ENCODE measurements at places on chromosomes 6 and 20. TPM values are rescaled to one million over a fixed set of nuclear protein-coding genes. Genes with fewer than 3 reads are reported as not detected.

Gene EPB41L1
- 0.33 TPM for total RNA-seq

Gene SNAP25
- 0.10 TPM for total RNA-seq

Gene MOG
- not detected for total RNA-seq

Gene DNAH8
- total RNA-seq, result 0.22 TPM

Gene IL17F
- total RNA-seq, result 1.8 TPM

Gene C6orf132
- total RNA-seq, result 0.30 TPM

Gene GPX5
- total RNA-seq, result not detected

Gene PDE10A
- total RNA-seq, result 0.08 TPM

Gene CLDN20
- not detected for total RNA-seq

Gene COQ3
- total RNA-seq, result 23.3 TPM

Gene RAET1G
- not detected for total RNA-seq

Gene LST1
- total RNA-seq, result 7.9 TPM

Gene GLP1R
- total RNA-seq, result 0.08 TPM

Gene NMBR
- total RNA-seq, result not detected

Gene SRMS
- not detected for total RNA-seq

Gene SMIM8
- 10.0 TPM for total RNA-seq

Gene ZNF391
- total RNA-seq, result 2.2 TPM

Gene IL17A
- 4.8 TPM for total RNA-seq

Gene RAB22A
- 17.3 TPM for total RNA-seq

Gene FAM217A
- not detected for total RNA-seq

Gene DEFB118
- total RNA-seq, result not detected

Gene CLPSL1
- total RNA-seq, result not detected

Gene TBC1D20
- 25.5 TPM for total RNA-seq

Gene RNF39
- not detected for total RNA-seq
